ENCODE measurements at places on chromosomes 13 and 19.
A peak's percentile ranks its signal among the peaks of the same experiment; 100 is the strongest.

- no peak for DNase-seq
Observed at GRCh38 chr13:50387051-50387581, 371.9 kb downstream of the KCNRG start.

DNA sequence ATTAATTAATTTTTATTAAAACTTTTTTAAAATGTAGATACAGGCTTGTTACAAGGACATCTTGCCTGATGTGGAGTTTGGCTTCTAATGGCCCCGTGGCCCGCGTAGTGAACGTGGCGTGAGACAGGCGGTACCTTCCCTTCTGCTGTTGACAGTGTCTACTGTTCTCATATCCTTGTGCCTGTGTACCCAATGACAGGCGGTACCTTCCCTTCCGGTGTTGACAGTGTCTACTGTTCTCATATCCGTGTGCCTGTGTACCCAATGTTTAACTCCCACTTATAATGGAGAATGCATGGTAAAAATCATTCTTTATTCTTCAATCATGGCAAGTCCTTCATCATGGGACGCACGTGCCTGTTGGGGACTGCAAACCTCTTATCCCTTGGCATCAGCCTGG, 79.1 kb upstream of the ZNF835 start:
- no peak for DNase-seq

DNA sequence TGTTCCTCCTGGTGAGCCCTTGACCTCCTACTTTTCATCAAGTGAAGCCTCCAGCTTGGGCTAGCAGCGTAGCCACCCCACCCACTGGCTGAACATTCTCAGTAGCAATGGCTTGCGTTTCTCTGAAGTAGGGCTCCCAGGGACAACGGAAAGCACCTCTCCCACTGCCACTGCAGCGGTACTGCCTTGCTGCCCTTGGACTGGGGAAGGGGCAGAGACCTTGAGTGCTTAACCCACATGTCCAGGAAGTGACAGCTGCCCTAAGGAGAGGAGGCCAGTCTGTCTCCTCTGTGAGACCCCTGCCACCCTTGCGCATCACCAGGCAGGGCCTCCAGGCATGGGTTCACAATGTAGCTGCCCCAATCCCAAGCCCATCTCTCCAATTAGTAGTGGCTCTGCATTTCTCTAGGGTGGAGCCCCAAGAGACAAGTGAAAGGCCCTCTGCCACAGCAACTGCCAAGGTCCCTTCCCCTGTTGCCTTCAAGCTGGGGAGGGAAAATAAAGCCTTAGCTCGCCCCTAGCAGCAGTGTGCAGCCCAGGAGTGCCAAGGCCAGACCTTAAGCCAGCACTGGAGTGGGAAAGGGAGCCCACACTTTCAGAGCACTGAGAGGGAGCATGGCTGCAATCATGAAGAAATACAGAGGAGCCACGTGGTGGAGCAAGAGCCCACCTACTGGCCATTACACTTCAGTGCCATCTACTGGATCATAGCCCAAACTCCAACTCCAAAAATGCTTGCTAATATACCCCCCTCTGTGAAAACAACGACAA, 175.9 kb upstream of the TRPC4 start:
- peak; percentile 17 for DNase-seq

DNA sequence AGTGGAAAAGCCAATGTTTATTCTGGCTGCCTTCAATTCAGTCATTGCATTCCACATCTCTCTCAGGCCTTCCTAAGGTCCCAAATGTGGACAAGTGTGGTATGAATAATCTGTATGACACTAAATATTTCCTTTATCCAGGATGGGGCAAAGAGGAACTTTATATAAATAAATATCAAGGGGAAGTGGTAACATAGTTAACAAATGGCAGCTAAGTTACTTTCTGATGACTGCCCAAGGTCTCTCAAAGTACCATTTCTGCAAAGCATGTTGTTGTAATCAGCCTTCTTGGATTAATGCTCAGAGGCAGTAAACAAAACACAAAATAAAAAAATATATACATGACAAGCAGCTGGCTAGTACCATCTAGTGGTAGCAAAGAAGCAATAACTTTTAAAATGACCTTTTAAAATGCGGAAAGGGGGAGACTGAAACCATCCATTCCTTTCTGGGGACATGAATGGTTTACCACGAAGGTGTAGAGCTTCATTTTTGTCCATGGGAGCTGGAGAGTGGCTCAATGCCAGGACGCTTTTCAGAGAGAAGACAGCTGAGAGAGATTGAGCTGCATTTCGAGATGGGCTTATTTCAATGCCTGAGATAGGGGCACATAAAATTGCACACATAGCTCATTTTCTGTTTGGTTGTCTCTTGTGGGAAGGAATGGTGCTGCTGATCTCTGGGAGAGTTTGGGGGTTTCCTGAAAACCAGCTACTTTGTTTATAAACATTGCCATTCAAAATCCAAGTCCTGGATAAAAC, 259.2 kb downstream of the RFC3 start:
- peak; percentile 52 for DNase-seq

GRCh38 chr19:8206147-8207087, 2.8 kb upstream of the CERS4 start:
- DNase-seq, result no peak

DNA sequence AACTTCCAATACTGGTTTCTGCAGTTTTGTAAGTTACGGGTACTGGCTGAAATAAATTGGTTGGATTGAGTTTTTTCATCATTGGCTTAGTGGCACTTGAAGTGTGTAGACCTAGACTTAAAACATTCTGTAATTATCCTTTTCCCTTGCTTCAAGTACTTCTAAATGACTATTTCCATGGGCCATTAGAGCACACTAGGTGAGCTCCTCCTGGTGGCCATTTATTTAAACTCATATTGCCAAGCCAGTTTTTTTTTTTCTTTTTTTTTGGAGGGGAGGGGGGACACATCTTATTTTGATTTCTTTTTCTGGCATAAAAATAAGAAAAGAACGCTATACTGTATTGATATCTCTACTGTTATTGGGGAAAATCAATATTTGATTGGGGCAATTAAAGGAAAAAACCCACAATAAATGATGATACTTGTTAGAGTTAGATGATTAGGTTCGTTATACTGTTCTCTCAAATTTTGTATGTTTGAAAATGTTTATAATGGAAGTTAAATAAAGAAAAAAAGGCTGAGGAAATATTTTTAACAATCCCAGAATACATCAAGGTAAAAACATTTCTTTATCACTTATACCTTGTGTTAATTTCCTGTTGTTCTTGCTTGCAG, 82.9 kb downstream of the PDS5B start:
- DNase-seq, result peak; percentile 14

DNA sequence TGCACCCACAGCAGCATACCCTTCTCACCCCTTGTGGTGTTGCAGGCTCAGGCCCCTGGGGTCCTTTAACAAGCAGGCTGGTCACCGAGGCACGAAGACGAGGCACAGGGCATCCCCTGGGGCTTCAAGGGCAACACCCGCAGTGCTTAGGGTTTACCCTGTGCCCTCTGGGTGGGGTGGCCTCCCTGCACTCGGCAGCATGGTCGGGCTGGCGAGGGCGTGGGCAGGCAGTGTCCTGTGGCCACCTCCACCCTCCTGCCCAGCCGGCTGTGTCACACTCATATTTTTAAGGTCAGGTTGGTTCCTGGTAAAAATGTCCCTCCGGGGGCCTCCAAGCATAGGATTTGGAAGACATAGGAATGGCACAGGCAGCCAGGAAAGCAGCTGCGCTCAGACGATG, 11.4 kb upstream of the ZNF135 start:
- no peak for DNase-seq

DNA sequence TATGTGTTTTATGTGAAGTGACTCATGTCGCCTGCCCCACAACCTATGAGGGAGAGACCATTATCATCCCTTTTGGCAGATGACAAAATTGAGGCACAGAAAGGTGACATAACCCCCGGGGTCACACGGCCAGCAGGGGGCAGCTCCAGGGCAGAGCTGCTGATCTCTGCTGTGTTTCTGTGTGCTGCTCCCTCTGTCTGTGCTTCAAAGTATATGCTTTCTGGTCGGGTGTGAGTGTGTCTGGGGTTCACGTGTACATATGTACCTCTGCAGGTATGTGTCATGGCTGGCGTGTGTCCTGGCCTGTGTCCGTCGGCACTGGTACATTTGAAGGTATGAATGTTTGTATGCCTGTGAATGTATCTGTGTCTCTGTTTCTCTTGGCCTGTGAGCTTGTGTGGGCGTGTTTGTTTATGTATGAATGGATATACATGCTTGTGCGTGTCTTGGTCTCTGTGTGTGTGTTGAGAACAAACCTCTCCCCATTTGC, 7.1 kb downstream of the LIPE start:
- DNase-seq, result no peak

DNA sequence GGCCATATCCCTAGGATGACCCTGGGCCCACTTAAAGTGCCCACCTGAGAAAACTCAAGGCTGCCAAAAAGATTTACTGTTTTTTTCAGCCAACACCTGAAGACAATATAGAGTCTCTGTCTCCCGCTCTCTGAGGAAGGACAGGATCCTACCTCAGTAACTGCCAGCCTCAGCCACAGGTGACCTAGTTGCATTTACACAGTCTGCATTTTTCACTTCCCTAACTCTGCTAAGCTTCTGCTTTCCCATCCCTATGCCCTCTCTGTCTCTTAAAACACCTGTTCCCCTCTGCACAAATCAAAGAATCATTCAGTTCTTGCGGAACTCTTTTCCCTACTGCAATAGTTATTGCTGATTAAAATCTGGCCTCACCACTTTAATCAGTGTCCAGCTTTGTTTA, 609.5 kb downstream of the UQCRFS1 start:
- no peak for DNase-seq

GRCh38 chr13:82116422-82116989, 1765.8 kb downstream of the SLITRK1 start:
- DNase-seq, result no peak

GRCh38 chr19:39144290-39145071, 18.9 kb downstream of the PAK4 start:
- DNase-seq, result no peak

GRCh38 chr13:39976481-39976880, 321.0 kb downstream of the COG6 start:
- no peak for DNase-seq

- no peak for DNase-seq
Observed at GRCh38 chr13:96119921-96120320, 30.0 kb downstream of the HS6ST3 start.

DNA sequence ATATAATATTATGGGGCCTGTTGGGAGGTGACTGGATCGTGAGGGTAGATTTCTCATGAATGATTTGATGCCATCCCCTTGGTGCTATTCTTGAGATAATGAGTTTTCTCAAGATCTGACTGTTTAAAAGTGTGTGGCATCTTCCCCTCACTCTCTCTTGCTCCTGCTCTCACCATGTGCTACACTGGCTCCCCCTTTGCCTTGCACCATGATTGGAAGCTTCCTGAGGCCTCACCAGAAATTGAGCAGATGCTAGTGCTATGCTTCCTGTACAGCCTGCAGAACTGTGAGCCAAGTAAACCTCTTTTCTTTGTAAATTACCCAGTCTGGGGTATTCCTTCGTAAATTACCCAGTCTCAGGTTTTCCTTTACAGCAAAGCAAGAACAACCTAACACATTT, 1.8 kb upstream of the ZNF599 start:
- no peak for DNase-seq

DNA sequence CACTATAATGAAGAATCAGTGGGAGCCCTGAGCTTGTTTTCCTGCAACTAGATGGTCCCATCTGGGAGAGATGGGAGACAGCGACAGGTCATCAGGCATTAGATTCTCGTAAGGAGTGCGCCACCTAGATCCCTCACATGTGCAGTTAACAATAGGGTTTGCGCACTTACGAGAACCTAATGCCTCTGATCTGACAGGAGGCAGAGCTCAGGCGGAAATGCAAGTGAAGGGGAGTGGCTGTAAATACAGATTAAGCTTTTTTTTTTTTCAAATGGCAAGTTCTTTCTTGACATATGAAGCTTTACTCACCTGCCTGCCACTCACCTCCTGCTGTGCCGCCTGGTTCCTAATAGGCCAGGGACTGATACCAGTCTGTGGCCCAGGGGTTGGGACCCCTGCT, 14.4 kb downstream of the CDC16 start:
- no peak for DNase-seq

DNA sequence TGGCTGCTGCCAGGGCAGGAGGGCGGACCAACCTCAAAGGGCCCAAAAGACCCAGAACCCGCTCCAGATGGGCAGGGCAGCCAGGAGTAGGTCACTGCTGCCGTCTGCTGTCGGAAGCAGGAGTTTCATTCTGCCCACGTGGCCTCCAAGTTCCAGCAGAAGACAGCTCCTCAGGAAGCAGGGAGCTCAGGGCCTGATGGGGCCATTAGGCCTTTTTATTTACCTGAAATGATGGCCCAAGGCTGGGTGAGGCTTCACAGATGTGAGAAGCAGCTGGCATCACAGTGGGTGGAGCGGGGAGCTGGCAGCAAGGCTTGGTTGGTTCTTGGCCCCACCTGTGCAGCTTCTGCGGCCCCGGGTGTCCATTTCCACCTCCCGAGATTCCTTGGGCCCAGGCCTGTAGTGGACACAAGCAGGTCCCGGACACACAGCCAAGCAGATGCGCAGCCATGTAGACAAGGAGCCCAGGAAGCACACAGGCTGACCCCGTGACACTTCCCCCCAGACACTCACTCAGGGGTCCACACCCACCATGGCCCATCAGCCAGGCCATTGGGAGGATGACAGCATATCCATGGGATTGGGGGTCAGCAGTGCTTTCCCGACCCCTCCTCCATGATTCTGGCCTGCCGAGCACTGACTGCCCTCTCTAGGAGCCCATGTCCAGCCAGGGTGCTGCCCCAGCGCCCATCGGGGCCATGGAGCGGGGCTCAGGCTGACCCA, 26.4 kb downstream of the C13orf46 start:
- DNase-seq, result no peak

DNA sequence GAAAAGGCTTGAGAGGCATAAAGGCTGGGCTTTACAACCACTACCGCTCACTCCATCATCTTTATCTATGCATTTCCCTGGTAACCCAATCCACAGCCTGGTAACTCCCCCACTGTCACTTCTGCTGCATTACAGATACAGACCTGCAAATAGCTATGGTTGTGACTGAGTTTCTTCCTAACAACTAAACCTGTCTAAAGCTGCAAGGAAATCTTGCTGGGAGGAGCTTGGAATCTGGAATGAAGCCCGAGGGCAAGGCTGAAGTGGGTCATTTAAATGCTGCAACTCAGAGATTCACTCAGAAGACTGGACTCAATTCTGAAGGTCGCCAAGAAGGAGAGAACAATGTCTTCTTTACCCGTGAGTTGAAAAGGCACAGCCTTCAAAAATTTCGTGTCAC, at the start of gene LGALS13:
Gene LGALS13 (plus strand): TSS at position 301 of the 400 bp plus-strand sequence. CDS start 45 bp downstream, at position 346.
- DNase-seq, result no peak

DNA sequence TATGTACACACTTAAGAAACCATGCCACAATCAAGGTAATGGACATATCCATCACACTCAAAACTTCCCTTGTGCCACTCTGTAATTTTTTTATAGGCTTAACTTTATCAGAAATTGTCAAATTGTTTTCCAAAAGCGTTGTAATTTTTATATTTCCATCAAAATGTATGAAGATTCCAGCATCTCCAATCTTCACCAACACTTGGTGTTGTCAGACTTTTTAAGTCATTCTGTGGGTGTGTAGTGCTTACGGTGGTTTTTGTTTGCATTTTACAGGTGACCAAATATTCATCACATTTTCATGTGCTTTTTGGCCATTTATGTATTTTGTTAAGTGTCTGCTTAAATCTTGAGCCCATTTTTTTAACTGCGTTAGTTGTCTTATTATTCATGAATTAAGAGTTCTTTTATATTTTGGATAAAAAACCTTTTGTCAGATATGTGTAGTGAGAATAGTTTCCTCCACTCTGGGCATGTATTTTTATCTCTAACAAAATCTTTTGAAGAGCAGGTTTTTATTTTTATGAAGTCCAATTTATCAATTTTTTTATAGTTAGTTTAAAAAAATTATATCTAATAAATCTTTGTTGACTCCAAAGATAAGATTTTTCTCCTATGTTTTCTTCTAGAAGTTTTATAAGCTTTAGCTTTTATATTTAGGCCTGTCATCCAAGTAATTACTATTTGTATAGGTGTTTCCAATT, 4.6 kb upstream of the ZNF45 start:
- no peak for DNase-seq

GRCh38 chr13:97121894-97122293, 100.2 kb upstream of the MBNL2 start:
- no peak for DNase-seq

All from HFF-Myc (cell line).